ENCODE measurements at places on chromosomes 4 and X.

DNA sequence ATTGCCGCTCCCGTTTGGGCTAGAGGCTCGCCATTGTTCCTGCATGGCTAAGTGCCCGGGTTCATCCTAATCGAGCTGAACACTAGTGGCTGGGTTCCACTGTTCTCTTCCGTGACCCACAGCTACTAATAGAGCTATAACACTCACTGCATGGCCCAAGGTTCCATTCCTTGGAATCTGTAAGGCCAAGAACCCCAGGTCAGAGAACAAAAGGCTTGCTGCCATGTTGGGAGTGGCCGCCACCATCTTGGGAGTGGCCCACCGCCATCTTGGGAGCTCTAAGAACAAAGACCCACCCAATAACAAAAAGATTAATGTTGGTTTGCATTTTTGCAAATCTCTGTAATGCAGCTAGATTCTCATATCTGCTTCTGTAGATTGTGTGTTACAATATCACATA lies 299.0 kb downstream of the DCHS2 start:
- DNase-seq: no peak

GRCh38 chr4:1295405-1296055 lies 5.8 kb downstream of the MAEA start:
- no peak for DNase-seq

DNA sequence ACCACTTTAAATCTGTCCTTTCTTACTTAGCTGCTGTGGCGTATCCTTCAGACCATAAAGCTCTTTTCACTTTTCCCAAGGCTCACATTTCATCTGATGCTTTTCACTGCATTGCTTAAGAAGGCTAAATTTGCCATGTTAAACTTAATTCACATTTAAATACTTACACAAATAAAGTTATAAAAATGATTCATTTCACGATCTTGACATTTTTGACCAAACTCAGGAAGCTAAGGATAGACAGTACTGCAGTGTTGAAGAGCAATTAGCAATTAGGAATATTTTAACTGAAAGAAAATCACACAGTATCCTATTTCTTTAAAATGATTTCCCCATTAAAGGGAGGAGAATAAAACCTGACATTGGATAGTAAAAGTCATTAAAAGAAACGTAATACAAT lies 1038.6 kb downstream of the STPG2 start:
- DNase-seq: no peak

DNA sequence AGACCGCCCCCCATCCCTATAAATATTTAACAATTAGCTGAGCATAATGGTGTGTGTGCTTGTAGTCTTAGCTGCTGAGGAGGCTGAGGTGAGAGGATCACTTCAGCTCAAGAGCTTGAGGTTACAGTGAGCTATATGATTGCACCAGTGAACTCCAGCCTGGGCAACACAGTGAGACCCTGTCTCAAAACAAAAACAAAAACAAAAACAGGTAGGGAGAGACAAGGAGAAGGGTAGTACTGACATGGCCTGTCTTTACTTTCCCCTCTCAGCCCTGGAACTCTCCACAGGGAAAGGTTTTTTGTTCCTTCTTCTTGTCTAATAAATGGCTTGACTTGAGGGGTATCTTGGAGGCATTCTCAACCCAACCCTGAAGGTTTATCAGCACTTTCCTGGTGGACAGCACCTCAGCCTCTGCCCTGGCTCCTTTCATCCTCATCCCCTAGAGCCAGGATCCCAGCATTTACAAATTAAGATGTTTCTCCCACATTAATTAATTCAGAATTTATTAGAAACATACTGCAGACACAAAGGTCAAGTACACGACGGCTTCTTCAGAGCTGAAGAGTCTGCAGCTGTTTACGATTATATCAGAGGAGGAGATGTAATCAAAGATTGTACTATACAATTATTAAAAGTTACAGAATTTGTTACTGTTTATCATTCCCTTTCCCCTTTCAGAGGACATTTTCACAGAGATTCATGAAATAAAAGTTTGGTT lies 131.8 kb downstream of the AFF1 start:
- no peak for DNase-seq

DNA sequence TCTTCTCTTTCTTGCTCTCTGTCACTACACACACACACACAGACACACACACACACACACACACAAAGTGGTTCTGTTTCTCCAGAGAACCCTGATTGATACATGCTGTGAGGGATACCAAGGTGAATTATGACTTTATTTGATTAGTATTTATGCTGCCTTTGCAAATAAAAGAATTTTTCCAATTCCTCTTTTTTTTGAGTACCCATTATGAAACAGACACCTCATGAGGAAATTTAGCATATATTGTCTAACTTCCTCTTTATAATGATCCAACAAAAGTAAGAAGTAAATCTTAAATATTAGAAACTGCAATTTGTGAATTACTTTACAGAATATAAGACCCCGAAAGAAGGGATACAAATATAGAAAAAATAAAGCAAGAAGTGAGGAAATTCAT lies 14.3 kb upstream of the RAB28 start:
- no peak for DNase-seq

- no peak for DNase-seq
These were observed 13.4 kb upstream of the TNIP3 start for GRCh38 chr4:121177246-121178137.

- DNase-seq: no peak
These were observed 104.8 kb upstream of the CXCL13 start for GRCh38 chr4:77500801-77501200.

DNA sequence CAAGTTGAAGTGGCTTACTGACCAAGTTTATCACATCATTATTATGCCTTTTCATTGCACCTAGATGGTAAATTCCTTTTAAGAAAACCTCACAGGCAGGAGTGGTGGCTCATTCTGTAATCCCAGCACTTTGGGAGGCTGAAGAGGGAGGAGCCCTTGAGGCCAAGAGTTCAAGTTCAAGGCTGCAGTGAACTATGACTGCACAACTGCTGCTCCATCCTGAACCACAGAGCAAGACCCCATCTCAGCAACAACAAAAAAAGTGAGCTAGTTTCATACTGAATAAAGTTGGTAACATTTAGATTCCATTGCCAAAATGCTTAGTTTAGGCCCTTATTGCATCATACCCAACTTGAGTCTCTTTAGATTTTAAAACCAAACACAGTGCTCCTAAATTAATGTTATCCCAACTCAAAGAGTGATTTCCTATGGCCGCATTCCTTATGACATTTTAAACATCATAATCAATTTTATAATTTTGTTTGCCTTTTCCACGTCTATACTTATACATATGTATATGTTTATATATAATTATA lies 36.0 kb downstream of the PDS5A start:
- no peak for DNase-seq

GRCh38 chrX:3514996-3515395 lies 168.5 kb upstream of the MXRA5 start:
- DNase-seq: no peak

GRCh38 chr4:38939165-38939564 lies 71.6 kb downstream of the FAM114A1 start:
- no peak for DNase-seq

DNA sequence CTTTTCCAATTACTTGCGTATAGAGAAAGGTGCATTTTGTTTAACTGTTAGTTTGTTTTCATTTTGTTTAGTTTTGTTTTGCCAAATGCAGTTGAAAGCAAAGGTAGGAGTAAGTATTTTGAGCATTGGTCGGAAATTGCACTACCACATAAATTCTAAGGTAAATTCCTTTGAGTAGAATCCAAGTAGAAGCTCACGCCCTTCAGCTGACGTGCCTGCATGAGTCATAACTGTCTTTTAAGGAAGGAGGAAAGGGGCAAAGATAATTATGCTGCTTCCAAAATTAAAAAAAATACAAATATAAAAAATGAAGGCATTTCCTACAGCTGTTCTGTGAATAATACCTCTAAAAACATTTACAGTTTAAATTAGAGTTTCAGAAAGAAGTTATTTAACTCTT lies 110.2 kb upstream of the MYOZ2 start:
- DNase-seq: no peak

GRCh38 chrX:71953391-71953790 lies 42.7 kb downstream of the NHSL2 start:
- no peak for DNase-seq

- DNase-seq: no peak
These were observed 46.4 kb downstream of the APOO start for GRCh38 chrX:23861215-23861896.

DNA sequence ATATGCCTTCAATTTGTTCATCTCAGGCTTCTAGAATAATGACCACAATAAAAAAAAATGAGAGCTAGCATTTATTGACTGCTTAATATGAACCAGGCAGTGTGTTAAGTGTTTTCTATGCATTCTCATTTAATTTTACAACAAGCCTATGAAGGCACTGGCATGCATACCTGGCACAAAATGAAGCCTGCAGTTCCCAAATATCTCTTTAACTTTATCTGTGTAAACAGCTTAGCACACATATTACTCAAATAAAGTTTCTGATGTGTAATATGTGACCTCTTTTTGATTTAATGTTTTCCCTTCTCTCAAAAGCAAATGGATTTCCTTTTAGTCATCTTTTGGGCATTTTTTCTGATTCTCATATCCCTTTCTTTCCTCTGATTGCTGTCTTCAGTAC lies 671.8 kb downstream of the PCDH7 start:
- no peak for DNase-seq

DNA sequence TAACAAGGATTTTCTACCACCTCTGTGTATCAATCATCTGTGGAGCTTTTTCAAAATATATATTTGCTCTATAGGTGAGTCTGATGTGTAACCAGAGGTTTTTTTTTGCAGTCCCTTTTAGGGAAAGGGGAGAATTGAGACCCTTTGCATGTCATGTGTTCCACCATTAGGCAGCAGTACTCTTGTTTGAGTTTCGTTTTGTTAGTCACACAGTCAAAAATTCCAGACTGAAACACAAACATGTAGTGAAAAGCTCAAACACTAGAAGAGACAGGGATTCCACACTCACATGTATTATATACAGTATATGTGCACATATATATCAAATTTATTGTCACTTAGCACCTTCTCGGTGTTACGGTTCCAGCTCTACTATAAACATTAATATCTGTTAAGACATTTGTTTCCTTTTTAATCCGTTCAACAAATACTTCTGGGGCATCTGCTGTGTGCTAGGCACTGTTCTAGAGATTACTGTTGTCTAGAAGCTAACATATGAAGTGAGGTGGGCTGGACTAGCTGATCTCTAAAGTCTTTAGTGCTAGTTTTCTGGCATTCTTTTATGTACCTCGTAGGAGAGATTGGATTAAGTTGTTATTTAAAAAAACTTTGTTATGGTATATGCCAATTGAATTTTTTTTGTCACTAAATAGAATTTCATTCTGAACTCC lies 5.5 kb downstream of the USP9X start:
- DNase-seq: no peak

- no peak for DNase-seq
These were observed 25.8 kb upstream of the DYNLT3 start for GRCh38 chrX:37873220-37873619.

DNA sequence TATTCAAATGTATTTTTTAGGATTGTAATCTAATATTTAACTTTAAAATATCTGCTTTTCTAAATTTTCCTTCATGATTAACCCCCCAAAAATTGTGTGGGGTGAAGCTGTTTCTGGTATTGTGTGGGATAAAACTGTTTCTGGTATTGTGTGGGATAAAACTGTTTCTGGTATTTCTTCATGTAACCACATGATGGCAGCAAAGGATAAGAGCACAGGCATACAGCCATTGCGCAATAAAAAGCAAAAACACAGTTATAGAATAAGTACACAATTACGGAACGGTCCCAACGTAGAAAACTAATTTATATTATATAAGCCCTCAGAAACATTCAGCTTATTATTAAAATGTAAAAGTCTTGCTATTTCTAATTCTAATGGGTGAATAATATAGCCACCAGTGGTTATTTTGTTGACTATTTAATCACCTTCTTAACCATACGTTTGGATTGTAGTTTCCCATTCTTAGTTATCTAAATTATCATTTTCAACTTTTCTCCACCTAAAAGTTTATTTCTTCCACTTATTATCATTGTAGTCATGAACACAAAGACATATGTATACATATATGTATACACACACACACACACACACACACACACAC lies 333.9 kb upstream of the FSTL5 start:
- DNase-seq: no peak

DNA sequence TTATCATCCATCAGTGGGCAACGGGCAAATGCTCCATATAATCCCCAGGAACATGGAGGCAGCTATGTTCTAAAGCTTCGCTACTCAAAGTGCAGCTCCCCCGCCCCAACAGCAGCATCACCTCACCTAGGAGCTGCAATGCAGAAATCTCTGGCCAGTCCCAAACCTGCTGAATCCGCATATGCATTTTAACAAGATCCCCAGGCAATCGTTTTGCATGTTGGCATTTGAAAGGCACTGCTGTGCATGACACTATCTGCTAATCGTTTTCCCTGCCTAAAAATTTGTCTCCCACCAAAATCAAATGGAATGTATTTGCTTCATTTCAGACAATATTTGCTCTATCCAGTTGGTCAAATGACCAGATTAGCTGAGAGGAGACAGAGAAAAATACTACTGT lies 15.2 kb downstream of the ADGRG2 start:
- DNase-seq: no peak

DNA sequence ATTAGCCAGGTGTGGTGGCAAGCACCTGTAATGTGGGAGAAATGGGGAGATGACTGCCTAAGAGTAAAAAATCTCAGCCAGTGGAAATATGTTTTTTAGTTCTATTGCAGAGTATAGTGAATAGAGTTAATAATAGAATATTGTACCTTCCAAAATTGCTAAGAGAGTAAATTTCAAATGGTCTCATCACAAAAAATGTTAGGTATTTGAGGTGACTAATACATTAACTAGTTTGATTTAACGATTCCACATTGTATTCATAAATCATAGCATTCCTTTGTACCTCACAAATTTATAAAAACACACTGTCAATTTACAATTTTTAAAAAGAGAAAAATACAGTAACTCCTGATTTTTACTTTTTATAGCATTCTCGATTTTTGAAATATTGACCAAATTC lies 681.5 kb upstream of the EPHA5 start:
- no peak for DNase-seq

DNA sequence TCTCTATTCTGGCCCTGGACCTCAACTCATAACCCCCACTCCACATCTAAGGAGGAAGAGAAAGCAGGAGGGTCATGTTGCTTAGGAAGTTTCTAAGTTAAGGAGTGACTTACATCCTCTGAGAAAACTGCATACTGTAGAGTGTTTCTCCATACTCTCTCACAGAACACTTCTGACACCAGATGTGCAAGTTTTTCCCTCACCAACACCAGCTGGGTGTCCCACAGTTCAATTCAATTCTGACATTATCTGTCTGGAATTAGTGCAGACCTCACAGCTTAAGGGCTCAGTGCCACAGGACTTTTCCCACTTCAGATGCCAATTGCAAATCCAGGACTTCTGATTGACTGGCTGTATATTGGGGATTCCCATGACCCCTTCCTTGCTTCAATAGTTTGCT lies 89.0 kb upstream of the SFRP2 start:
- no peak for DNase-seq

- no peak for DNase-seq
These were observed 228.5 kb downstream of the PCDH7 start for GRCh38 chr4:30948653-30949052.

- DNase-seq: no peak
These were observed 98.9 kb downstream of the GPR82 start for GRCh38 chrX:41822892-41823291.

DNA sequence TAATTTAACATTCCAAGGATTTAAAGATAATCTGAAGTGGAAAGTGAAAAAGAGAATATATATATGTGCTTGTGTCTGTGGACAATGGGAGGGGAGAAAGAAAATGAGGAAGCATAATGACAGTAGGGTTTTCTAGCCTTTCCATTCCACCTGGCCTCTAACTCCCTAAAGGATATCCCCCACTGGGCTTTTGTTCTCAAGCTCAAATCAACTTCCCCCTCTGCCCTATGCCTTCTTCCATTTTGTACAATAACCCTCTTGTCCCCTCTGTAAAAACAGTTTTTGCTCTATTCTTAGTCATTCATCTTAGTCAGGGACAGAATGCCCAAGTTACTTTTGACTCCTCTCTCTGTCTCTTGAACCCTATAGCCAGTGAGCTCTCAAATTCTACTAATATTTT lies 23.6 kb downstream of the ANTXR2 start:
- no peak for DNase-seq

Measured in activated CD4-positive, alpha-beta T cell treated with anti-CD3 and anti-CD28 coated beads, Interleukin-2, amount 50 U/mL, for 24 hours (primary cell).